ENCODE measurements at places on chromosomes 13 and 19.

DNA sequence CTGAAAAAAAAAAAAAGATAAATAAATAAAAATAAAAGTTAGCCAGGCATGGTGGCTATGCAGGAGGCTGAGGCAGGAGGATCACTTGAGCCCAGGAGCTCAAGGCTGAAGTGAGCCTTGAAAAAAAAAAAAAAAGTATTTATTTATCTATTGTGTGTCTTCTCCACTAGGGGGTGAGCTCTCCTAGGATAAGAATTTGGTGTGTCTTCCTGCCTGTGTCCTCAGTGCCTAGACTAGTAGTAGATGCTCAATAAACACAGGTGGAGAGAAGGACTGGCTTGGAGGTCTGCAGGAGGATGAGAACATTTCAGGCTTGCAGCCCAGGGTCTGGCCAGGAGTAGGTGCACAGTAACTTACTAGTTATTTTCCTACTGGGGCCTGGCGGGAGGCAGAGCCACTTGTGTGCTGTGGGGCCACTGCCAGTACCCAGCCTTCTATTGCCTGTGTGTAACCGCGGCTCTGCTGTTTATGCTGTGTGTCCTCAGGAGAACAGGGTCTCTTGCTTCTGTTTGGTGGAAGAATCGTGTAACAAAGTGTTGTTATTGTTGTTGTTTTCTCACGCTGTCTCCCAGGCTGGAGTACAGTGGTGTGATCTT is 5.4 kb downstream of the LMTK3 start:
- DNase-seq: no peak

- no peak for DNase-seq
These were observed 38.5 kb downstream of the NAXD start for GRCh38 chr13:110653851-110654250.

DNA sequence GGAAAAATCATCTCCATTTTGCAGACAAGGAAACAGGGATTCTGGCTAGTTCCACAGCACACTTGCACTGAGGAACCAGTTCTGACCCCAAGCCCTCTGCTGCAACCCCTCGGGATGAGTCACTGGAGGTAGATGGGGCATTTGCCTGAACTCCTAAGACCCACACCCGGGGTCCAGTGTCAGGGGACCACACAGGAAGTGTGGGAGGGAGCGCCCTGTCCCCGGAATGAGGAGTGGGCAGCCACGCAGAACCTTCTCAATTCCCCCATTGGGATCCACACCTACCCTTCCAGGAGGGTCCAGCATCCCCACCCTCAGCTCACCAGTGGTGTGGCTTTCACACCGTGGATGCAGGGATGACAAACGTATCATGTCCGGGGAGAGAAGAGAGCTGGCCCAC is 62.7 kb downstream of the TSHZ3 start:
- DNase-seq: no peak

DNA sequence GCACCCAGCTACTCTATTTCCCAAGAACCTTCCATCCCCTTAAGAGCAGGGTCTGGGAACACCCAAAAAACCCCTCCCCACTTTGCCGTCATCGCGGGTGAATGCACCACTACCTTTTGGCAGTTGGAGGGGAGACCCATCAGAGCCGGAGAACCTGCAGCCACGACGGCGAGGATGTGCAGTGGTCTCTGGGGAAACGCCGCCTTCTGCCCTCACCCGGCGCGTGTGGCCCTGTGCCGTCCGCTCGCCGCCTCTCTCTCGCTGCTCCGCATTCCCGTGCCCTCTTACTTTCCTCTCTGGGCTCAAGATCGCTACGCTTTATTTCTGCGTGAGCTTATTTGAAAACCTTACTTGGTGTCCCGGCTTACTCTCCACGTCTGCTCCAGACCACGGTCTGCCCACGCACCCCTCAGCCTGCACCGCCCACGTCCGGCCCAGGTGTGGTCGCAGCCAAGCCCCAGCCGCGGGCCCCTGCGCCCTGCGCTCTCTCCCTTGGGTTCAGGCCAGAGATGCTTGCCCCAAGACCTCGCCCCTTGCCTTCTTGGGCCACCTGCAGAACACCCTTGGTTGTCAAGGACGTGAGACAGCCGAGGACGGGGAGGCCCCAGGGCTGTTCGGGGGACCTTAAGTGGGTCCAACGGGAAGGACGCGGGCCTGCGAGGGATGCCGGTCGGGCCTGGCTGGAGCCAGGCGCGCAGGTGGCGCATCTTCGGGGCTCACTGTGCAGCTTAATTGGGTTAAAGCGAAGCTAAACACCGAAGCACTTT is 2.0 kb upstream of the MAB21L1 start:
- no peak for DNase-seq

DNA sequence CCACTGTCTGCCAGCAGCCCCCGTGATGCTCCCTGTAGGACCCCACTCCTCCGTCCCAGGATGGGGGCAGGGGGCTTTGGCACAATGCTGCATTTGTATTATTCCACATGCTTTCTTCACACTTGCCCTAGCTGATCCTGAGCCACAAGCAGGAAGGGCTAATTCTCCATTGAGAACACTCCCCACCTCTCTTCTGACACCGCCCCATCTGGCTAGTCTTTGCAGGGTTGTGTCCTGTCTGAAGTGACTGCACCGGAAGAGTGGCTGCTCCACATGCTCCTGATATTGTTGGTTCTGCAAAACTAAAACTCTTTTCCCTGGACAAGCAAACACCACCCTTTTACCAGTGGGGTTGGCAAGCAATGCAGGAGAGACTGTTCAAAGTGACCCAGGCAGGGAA is 18.0 kb downstream of the ZNF574 start:
- no peak for DNase-seq

GRCh38 chr19:45528149-45528743 is 21.0 kb downstream of the VASP start:
- DNase-seq: no peak

Data from stimulated activated CD8-positive, alpha-beta memory T cell treated with anti-CD3 and anti-CD28 coated beads, Interleukin-4, amount 100 ng/mL, for 4 hours (primary cell).